ENCODE measurements at places on chromosomes 16 and 17.

GRCh38 chr17:205148-205669 lies 23.8 kb upstream of the DOC2B start:
- DNase-seq, result no peak

DNA sequence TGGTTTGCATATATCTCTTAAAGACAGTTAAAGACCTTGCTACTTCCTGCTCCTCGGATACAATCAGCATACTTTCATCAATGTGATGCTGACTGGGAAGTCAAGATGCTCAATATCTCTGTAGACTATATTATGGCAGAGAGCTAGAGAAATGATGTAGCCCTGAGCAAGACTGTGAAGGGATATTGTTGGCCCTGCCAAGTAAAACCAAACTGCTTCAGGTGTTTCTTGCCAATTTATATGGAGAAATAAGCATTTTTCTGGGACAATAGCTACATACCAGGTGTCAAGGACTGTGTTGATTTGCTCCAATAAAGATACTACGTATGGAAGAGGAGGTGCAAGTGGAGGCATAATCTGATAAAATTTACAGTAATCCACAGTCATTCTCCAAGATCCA lies 4.7 kb upstream of the EFCAB5 start:
- DNase-seq, result no peak

DNA sequence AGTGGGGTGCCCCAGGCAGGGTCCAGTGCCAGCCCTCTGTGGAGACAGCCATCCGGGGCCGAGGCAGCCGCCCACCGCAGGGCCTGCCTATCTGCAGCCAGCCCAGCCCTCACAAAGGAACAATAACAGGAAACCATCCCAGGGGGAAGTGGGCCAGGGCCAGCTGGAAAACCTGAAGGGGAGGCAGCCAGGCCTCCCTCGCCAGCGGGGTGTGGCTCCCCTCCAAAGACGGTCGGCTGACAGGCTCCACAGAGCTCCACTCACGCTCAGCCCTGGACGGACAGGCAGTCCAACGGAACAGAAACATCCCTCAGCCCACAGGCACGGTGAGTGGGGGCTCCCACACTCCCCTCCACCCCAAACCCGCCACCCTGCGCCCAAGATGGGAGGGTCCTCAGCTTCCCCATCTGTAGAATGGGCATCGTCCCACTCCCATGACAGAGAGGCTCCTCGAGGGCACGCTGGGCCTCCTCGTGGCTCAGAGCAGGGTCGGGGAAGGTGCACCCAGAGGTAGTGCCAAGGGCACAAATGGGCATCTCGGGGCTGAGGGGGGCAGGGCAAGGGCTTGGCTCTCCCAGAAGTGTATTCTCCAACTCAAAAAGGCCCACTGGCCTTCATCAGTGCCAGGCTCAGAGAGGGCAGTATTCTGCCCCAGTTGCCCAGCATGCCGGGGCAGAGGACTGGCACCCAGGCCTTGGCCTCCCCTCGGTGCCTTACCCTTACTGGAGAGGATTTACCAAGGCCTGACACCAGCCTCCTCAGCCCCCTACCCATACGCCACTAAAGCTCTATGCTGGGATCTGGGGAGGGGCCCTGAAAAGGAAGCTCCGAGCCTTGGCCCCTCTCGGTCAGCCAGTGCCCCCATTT lies at the start of gene CDH5:
CDH5 (plus strand) TSS at position 259 of the 867 bp plus-strand sequence. CDS start 12,647 bp downstream, outside the sequence.
- DNase-seq, result no peak

GRCh38 chr16:30087181-30087898 lies 4.4 kb downstream of the TBX6 start:
- no peak for DNase-seq

GRCh38 chr17:48004983-48005382 lies 32.6 kb downstream of the COPZ2 start:
- no peak for DNase-seq
